Psoas muscle (tissue), 8 donors: ENCODE measurements at places on chromosomes 4 and X. TPM values are rescaled to one million over a fixed set of nuclear protein-coding genes. Genes with fewer than 3 reads are reported as not detected.

GRCh38 chr4:8690216-8691150 lies 97.9 kb downstream of the CPZ start:
- H3K36me3 ChIP-seq: no peaks in the 10 kb centered on the region
- H3K27ac ChIP-seq: no peak overlapping the region
- no peak for DNase-seq
- H3K4me1 ChIP-seq: no peaks in the 10 kb centered on the region
- peaks cover 13% of the 10 kb centered on the region for H3K27me3 ChIP-seq

GRCh38 chr4:122099896-122100295 lies 52.2 kb upstream of the BLTP1 start:
- no peak overlapping the region for H3K4me3 ChIP-seq
- no peak for DNase-seq
- H3K27ac ChIP-seq: no peak overlapping the region
- no peaks in the 10 kb centered on the region for H3K36me3 ChIP-seq

- H3K4me3 ChIP-seq: no peak overlapping the region
- H3K27ac ChIP-seq: no peak overlapping the region
- H3K36me3 ChIP-seq: peaks cover 29% of the 10 kb centered on the region
- H3K4me1 ChIP-seq: no peaks in the 10 kb centered on the region
Observed at GRCh38 chr4:25253071-25253445, 19.2 kb downstream of the PI4K2B start.

Gene CT83
- not detected for total RNA-seq

GRCh38 chrX:78357342-78358055 lies 30.1 kb upstream of the CYSLTR1 start:
- no peak overlapping the region for H3K27ac ChIP-seq
- no peak overlapping the region for H3K4me3 ChIP-seq
- no peaks in the 10 kb centered on the region for H3K27me3 ChIP-seq
- DNase-seq: no peak
- no peaks in the 10 kb centered on the region for H3K4me1 ChIP-seq

Gene TKTL1
- 0.19 TPM for total RNA-seq

DNA sequence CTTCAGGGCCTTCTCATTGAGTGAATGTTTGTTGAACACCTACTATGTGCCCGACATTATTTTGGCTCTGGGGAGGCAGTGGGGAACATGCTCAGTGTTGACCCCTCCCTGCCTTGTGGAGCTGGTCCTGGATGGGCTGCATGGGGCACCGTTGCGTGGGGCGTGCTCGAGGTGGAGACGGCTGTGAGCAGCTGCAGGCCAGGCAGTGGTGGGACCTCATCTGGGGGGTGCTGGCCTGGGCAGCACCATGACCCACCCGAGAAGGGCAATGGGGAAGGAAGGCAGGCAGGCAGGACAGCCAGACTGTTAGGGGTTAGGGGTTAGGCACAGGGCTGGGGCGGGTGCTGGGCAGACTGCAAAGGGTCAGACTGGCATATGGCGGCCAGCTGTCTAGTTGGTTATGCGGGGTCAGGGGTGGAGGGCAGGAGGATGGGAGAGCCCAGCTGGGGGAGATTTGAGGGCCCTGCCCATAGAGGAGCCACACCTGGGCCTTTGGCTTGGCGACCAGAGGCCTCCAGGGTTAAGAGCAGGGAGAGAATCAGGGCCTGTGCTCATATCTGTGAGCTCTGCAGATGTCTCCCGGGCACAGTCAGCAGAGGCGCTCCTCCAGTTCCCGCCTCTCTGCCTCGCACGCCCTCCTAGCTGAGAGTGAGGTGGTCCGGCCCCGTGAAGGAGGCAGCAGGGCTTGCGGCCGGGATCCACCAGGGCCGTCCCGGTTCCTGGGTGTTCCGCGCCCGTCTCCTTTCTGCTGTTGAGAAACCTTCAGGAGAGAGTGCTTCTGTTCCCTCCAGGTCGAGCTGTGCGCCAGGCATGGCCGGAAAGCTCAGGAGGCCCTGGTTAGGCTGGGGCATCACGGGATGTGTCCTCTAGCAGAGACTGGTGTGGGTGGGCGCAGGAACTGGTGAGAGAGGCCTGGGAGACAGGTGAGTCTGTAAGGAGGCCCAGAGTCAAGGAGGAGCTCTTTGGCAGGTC lies 73.3 kb downstream of the RGS12 start:
- no peak overlapping the region for H3K4me3 ChIP-seq
- peaks cover 23% of the 10 kb centered on the region for H3K4me1 ChIP-seq
- H3K27ac ChIP-seq: no peak overlapping the region
- no peak for DNase-seq
- H3K36me3 ChIP-seq: no peaks in the 10 kb centered on the region
- no peaks in the 10 kb centered on the region for H3K27me3 ChIP-seq

- H3K27me3 ChIP-seq: peaks cover 5% of the 10 kb centered on the region
- DNase-seq: no peak
- no peak overlapping the region for H3K27ac ChIP-seq
- no peaks in the 10 kb centered on the region for H3K36me3 ChIP-seq
- H3K4me1 ChIP-seq: no peaks in the 10 kb centered on the region
Observed at GRCh38 chrX:29858714-29859113, 356.6 kb upstream of the MAGEB2 start.

DNA sequence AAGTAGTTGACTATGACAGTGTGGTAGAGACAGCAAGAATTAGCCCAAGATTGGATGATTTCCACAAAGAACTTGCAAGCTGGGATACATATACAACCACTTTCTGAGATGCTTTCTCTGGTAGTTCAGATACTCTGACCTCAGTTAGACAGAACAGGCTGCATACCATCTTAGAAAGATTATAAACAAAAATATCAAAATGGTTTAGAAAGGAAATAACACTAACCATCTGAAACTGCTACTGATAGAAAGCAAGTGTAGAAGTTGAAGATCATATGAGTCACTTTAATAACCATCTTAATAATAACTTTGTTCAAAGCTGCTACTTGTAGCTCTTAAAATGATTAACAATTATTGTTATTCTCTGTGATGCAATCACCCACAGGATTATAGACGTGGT lies 255.4 kb upstream of the TTC29 start:
- no peaks in the 10 kb centered on the region for H3K4me1 ChIP-seq
- H3K27ac ChIP-seq: no peak overlapping the region
- no peak overlapping the region for H3K4me3 ChIP-seq
- no peaks in the 10 kb centered on the region for H3K27me3 ChIP-seq
- DNase-seq: no peak
- no peaks in the 10 kb centered on the region for H3K36me3 ChIP-seq

Gene KCNIP4
- not detected for total RNA-seq

Gene SPP1
- total RNA-seq: 42.1 TPM

Gene AKAP4
- total RNA-seq: not detected

Gene TSPAN7
- total RNA-seq: 144 TPM

DNA sequence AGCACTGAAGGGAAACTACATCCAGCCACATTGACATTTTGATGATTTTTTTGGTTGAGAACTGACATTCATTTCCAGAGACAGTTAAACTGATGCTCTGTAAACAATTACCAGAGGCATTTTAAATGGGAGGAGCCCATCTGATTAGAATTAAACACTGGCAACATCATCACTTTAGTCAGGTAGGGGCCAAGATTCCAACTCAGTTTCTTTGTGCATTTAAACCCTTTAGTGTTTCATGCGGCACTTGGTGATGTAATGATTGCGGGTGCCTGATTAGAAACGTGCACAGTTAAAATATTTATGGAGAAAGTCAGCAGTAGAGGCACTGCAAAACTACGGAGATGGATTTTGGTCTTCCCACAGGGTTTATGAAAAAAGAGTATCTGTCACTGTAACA lies 16.1 kb downstream of the TNIP3 start:
- H3K36me3 ChIP-seq: no peaks in the 10 kb centered on the region
- no peaks in the 10 kb centered on the region for H3K4me1 ChIP-seq
- no peak overlapping the region for H3K4me3 ChIP-seq
- no peak overlapping the region for H3K27ac ChIP-seq
- no peak for DNase-seq
- no peaks in the 10 kb centered on the region for H3K27me3 ChIP-seq

- DNase-seq: no peak
- no peak within 1 kb of the TSS for H3K4me3 ChIP-seq
- H3K27me3 ChIP-seq: no peaks in the 10 kb centered on the region
- H3K36me3 ChIP-seq: no peaks in the 10 kb centered on the region
Observed at GRCh38 chr4:576245-576821, at the start of gene TMEM271. Gene TMEM271 (minus strand): TSS chr4:576295. CDS start chr4:576062, 233 bp downstream.

- H3K4me1 ChIP-seq: no peaks in the 10 kb centered on the region
- no peak for DNase-seq
- H3K36me3 ChIP-seq: no peaks in the 10 kb centered on the region
- H3K27ac ChIP-seq: no peak overlapping the region
Observed at GRCh38 chr4:3009422-3009821, 46.1 kb downstream of the GRK4 start.

DNA sequence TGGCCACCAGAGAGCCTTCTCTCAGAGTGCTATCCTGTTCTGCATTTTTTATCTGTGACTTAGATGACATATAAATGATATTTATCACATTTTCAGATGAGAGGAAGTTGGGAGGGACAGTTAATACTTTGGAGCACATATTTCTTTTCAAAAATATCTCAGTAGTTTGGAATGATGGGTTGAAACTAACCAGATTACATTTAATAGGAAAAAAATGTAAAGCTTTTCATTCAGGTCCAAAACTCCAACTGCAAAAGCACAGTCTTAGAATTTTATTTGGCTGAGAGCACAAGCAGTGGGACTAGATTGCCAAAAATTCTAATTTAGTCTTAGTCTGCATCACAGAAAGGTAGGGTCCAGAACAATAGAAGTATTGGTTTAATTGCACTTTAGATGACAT lies 248.2 kb upstream of the TEX13A start:
- no peak overlapping the region for H3K27ac ChIP-seq
- DNase-seq: no peak
- H3K4me1 ChIP-seq: no peaks in the 10 kb centered on the region
- H3K27me3 ChIP-seq: no peaks in the 10 kb centered on the region
- no peak overlapping the region for H3K4me3 ChIP-seq

GRCh38 chr4:122739174-122739573 lies 6.7 kb downstream of the BBS12 start:
- peaks cover 11% of the 10 kb centered on the region for H3K36me3 ChIP-seq
- no peaks in the 10 kb centered on the region for H3K27me3 ChIP-seq
- no peak overlapping the region for H3K27ac ChIP-seq

DNA sequence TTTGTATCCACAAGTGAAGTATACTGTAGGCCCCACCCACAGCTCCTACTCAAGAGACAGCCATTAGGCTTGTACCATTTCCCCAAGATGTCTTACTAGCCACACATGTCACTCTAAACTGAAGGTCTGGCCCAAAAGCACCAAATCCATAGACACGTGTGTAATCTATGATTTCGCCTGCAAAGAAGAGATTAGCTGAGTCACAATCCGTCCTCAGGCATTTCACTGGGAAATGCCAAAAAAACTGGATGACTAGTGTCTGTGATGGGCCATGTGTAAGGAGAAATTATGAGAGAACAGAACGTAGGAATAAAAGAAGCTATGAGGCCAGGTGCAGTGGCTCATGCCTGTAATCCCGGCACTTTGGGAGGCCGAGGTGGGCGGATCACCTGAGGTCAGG lies 21.9 kb upstream of the RP2 start:
- no peaks in the 10 kb centered on the region for H3K4me1 ChIP-seq
- H3K36me3 ChIP-seq: no peaks in the 10 kb centered on the region
- no peak overlapping the region for H3K4me3 ChIP-seq
- no peaks in the 10 kb centered on the region for H3K27me3 ChIP-seq
- H3K27ac ChIP-seq: no peak overlapping the region

DNA sequence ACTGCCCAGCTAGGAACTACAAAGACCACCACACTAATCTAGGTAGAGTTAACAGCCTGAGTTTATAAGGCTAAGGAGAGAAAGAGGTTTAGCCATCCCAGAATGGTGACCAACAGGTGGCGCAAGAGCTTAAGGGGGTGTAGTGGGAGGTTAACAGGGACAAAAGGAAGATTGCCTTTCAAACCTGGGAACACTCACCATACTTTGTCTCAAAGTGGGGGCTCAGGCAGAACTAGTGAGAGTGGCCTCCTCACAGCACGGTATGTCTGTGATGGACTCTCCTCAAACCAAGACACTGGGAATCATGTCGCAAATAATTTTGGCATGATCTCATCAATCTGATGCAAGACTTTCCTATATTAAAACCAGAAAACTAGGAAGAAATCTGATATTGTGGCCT lies 23.4 kb downstream of the CCNI start:
- DNase-seq: no peak
- no peak overlapping the region for H3K27ac ChIP-seq
- no peaks in the 10 kb centered on the region for H3K27me3 ChIP-seq
- H3K4me1 ChIP-seq: peaks cover 9% of the 10 kb centered on the region
- no peak overlapping the region for H3K4me3 ChIP-seq

DNA sequence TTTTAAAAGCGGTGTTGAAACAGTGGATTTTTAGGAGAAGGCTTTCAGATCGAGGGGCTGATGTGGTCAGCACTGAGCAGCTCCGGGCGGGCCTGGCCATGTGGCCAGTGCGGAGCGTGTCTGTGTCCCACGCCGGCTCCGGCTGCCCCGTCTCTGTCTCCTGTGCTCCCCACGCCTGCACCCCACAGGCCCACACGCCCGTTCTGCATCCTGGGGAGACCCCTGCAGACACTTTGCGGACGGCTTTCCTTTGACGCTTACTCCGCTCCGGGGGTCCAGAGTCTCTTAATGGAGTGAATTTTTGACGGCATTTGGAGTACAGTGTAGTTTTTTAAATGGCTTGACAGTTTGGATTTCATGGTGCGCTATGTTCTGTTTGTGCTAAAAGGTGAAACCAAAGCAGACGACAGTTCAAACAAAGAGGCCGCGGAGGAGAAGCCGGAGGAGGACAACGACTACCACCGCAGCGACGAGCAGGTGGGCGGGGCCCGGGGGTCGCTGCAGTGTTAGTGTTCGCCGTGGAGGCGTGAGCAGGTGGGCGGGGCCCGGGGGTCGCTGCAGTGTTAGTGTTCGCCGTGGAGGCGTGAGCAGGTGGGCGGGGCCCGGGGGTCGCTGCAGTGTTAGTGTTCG lies 38.7 kb downstream of the PCGF3 start:
- no peak overlapping the region for H3K27ac ChIP-seq
- no peaks in the 10 kb centered on the region for H3K4me1 ChIP-seq
- no peaks in the 10 kb centered on the region for H3K27me3 ChIP-seq
- peaks cover 37% of the 10 kb centered on the region for H3K36me3 ChIP-seq
- H3K4me3 ChIP-seq: no peak overlapping the region

DNA sequence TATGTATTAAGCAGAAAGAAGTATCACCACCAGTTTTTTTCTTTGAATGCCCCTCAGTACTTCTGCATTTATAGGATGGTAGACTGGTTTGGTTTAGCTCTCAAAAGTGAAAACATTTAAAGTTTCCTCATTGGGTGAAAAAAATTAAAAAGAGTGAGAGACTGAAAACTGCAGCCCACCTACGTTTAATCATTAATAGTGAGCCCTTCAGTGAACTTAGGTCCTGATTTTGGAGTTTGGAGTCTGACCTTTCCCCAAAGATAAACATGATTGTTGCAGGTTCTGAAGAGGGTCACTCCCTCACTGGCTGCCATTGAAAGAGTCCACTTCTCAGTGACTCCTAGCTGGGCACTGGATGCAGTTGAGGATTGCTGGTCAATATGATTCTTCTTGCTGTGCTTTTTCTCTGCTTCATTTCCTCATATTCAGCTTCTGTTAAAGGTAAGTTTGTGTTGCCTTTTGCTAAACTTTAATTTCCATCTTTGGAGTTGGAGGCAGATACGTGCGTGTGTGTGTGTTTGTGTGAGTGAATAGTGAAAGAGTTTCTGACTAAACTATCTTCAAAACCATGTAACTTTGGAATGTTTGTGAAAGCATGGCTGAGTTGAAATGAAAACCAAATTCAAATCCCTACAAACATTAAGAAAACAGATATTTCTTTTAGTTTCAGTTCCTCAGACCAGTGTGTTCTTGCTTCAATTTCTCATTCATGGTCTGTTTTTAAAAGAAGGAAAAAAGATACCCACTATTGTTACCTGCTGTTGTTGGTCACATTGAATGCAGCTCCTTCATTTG lies at the start of gene MTTP:
Gene MTTP (plus strand): TSS at position 295 of the 795 bp plus-strand sequence. CDS start 86 bp downstream, at position 381.
- DNase-seq: no peak
- peak within 1 kb of the TSS; percentile 5 for H3K4me3 ChIP-seq
- H3K36me3 ChIP-seq: no peaks in the 10 kb centered on the region
- H3K27ac ChIP-seq: peak within 1 kb of the TSS; percentile 57
- peaks cover 14% of the 10 kb centered on the region for H3K4me1 ChIP-seq
- H3K27me3 ChIP-seq: no peaks in the 10 kb centered on the region

Gene IL1RAPL2
- total RNA-seq: not detected
